ENCODE measurements at places on chromosomes 13 and 19. TPM values are rescaled to one million over a fixed set of nuclear protein-coding genes. Genes with fewer than 3 reads are reported as not detected.

The SOX1 gene
- not detected for total RNA-seq

The VSTM1 gene
- total RNA-seq = not detected

The NECTIN2 gene
- 134 TPM for total RNA-seq

The BRME1 gene
- total RNA-seq = 0.32 TPM

The ZNF85 gene
- 5.5 TPM for total RNA-seq

The PALM gene
- total RNA-seq = 0.32 TPM

The CILP2 gene
- total RNA-seq = 0.43 TPM

The CBARP gene
- total RNA-seq = 6.0 TPM

The HIF3A gene
- 0.64 TPM for total RNA-seq

Data from fibroblast of villous mesenchyme (primary cell).